Cardiac muscle cell (in vitro differentiated cells and primary cell): ENCODE measurements at places on chromosomes 6 and 20. TPM values are rescaled to one million over a fixed set of nuclear protein-coding genes. Genes with fewer than 3 reads are reported as not detected.

The TTLL9 gene
- 0.15 TPM in 1 of 2 replicates, not detected in the other for total RNA-seq

The PRRT1 gene
- 0.78 and 4.4 TPM in 2 replicates for total RNA-seq

The SYCP2 gene
- total RNA-seq = 0.14 TPM in 1 of 2 replicates, not detected in the other

The WASF1 gene
- total RNA-seq = 34.5 and 46.3 TPM in 2 replicates

- no peak for DNase-seq
Measured at GRCh38 chr6:169936355-169936975, 185.0 kb downstream of the ERMARD start.

GRCh38 chr20:47456952-47457724 is 44.5 kb upstream of the NCOA3 start:
- peak; percentile 68 for DNase-seq

DNA sequence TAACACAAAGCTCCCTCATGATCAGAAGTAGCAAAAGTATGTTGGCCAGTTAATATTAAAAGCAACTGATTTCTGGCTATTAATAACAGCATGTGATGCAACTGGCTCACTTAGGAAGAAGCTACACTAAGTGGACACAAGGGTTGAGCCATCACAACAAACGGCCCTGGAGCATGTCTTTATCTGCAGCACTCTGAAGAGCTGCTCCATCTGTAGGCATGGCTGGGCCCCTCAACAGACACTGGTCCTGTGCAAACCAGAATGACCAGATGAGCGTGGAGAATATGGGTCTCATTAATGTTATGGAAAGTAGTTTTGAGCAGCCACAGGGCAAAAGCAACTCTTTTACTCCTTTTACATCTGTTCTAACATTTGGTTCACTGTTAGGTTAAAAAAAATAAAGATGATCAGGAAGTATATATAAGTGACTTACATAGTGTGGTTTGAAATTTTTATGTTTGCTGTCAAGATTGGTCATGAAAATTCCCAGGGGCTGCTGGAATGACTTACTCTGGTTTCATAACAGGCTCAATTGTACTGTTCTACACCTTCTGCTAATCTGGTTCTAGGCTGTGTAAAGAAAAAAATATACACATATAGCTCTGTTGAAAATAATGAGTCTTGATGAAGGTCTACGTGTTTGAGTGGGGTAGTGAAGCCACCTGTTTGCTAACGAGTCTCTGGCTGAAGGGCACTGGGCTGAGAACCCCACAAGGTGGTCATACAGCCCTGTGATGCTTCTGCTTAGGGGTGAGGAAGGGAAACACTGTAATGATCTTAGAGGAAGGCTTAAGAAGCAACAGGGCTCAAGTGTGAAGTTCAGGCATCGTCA is 58.1 kb downstream of the INSM1 start:
- DNase-seq = no peak

- peak; percentile 35 for DNase-seq
Measured at GRCh38 chr6:16168121-16168520, 39.2 kb downstream of the MYLIP start.

DNA sequence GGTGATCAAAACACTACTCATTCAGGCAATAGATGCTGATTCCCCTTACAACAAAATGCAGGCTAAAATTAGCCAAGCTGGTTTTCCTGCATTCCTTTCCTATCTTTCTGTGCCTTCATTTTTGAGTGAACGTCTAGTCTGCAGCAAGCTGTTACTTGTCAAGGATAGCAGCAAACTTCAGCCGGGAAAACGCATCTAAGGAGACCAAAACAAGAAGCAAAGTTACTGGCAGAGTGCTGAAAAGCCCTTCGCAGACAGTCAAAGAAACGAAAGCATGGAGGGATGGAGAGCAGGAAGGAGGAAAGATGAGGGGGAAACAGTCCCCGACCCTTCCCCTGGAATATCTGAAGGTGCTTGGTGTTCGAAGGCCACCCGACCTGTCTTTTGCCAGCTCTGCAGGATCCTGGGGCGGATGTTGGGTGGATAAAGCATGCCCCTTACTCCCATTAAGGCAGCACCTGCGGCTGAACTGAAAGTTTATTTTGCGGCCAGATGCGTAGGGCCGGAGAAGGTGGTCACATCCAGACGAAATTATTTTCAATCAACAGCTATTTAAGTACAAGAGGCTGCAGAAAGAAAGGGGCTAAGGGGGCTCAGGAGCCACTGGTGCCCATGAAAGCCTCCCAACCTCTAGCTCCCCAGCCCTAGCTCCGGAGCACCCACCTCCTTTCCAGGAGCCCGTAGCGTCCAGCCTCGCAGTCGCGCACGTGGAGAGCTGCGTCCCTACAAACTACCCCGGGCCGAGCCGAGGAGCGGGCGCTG is 538 bp downstream of the FERMT1 start:
- DNase-seq = peak; percentile 84

DNA sequence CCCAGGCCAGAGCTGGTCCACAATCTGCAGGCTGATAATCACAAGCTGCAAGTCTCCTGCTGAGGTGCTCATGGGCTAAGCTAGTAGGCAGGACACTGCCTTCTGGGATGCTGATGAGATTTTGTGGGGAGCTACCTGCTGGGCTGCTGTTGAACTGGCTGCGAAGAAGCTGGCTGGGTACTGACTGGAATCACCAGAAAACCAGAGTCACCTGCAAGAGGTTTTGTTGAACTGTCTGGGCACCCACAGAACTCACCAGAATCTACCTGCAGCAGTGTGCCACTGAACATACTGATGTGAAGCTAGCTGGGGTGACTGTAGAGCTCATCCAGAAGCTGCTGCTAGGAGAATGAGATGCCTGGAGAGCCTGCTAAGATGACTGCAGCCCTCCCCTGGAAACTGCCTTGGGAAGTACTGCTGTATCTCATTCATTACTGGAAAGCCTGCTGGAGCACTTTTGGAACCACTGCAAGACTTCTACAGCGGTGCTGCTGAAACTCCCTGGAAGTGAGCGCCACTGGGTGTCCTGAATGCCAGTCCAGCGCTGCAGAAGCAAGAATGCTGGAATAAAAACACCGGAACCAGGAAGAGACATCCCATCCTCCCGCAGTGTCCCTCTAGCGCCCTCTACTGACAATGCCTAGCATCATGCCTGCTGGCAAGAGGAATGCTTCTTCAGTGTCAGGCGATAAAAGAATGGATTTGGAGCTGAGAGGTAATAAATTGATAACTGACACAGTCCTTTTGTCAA is 64.9 kb upstream of the ARHGAP18 start:
- peak; percentile 90 for DNase-seq

DNA sequence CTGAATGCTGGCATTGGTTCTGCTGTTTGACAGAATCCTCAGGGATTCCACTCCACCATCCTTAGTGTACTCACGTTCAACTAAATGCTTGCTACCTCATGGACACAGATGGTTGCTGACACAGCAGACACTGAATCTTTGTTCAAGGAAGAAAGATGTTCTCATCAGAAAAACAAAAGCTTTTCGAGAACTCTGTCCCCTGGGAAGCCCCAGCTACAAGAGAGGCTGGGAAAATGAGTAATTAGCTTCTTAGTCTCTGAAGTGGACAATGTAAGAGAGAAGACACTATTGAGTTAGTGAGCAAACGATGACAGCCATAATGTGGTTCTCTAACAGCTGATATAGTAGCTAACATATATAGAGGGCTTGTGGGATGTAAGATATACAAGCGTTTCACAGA is 30.9 kb upstream of the ENPP5 start:
- DNase-seq = no peak

GRCh38 chr20:40896814-40897700 is 131.6 kb upstream of the TOP1 start:
- DNase-seq = peak; percentile 20

GRCh38 chr20:41453010-41453950 is 86.7 kb upstream of the EMILIN3 start:
- DNase-seq = no peak

DNA sequence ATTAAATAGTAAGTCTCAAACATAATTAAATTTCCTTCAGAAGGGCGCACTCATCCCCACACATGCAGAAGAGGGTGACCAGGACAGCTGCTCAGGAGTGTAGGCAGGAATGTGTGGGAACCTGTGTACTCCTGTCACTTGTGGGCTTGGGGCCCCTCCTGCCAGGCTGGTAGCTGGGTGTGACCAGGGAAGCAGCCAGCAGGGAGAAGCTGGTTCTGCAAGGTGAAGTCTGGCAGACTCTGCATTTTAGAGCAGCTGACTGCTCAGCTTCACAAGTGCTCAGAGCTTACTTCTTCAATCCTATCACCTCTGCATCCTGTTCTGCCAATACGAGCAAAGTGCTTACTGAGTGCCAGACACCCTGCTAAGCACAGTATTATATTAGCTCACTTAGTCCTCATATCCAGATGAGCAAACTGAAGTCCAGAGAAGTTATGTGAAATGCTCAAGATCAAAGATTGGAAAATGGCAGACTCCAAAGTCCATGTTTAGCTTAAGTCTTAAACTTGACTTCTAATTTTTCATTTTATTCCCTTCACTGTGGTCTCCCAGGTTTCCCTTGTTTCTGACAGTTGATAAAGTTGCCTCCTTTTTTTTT is 27.9 kb downstream of the ELMO2 start:
- no peak for DNase-seq

- peak; percentile 45 for DNase-seq
Measured at GRCh38 chr6:111456208-111456607, 26.8 kb downstream of the REV3L start.
